ENCODE measurements at places on chromosomes 11 and 22.
A peak's percentile ranks its signal among the peaks of the same experiment; 100 is the strongest.

- H3K27ac ChIP-seq = no peak overlapping the region
- DNase-seq = no peak
- H3K4me1 ChIP-seq = peaks cover 5% of the 10 kb centered on the region
Measured at GRCh38 chr22:25770333-25770732, 28.3 kb downstream of the MYO18B start.

DNA sequence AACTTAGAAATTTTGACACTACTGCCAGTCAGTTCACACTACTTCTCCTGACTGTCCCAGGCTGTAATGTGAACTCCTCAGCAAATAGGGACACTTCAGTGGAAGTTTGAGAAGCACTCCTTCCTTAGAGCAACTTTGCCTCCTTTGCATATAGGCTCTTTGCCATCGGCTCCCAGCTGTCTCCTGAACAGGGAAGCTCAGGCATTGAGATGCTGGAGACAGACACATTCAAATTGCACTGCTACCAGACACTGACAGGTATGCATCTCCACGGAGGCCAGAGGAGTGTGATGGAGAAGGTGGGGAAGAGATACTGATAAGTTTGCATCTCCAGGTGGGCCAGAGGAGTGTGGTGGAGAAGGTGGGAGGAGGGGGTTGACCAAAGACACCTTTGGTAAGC, 1.4 kb downstream of the TRAPPC4 start:
- no peaks in the 10 kb centered on the region for H3K27me3 ChIP-seq
- H3K4me3 ChIP-seq = peak overlapping the region; percentile 100
- peaks cover 27% of the 10 kb centered on the region for H3K36me3 ChIP-seq
- peak overlapping the region; percentile 99 for H3K27ac ChIP-seq

DNA sequence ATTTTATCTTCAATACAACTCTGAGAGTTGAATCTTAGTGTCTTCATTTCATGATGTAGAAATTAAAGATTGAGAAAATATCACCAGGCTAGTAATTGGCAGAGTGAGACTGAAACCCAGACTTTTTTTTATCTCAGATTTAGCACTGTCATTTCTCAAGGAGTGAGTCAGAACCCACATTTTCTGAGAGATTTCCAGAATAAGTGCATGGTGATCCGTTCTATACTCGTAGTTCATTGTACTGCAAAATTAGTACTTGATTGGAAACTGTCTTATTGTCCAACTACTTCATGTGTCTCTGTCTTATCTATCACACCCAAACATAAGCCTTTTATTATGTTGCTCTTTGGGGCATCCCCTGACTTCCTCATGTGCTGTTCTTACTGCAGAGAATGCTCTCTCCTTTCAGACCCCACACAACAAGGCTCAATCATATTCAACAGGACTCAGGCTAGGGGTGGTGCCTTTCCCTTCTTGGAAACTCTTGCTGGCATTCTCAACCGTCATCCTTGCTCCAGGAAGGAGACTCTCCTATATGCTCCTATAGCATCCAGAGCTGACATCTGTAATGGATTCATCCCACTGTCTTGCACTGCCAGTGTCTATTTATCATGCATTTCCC, 76.7 kb upstream of the BLID start:
- DNase-seq = no peak
- peaks cover 4% of the 10 kb centered on the region for H3K36me3 ChIP-seq
- H3K4me1 ChIP-seq = peaks cover 4% of the 10 kb centered on the region
- no peak overlapping the region for H3K4me3 ChIP-seq

DNA sequence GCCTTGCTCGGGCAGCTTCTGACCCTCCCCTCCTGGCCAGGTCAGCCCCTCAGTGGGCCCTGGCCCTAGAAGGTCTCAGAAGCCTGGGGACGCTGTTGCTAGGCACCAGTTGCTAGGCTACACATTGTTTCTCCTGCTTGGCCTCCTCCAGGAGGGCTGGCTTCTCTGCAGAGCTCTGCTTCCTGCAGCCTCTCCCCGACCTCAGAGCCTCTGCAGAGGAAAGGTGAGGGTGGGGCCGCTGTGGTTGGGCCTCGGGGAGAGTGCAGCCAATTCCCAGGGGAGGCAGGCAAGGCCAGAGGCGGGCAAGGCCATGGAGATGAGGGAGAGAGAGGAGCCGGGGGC, 27.6 kb upstream of the LRRC10B start:
- peaks cover 22% of the 10 kb centered on the region for H3K4me1 ChIP-seq
- no peak for DNase-seq
- peak overlapping the region; percentile 63 for H3K27ac ChIP-seq
- no peaks in the 10 kb centered on the region for H3K36me3 ChIP-seq
- no peaks in the 10 kb centered on the region for H3K27me3 ChIP-seq

- H3K4me1 ChIP-seq = peaks cover 13% of the 10 kb centered on the region
- no peak for DNase-seq
Measured at GRCh38 chr11:123330071-123330470, 100.0 kb upstream of the GRAMD1B start.

DNA sequence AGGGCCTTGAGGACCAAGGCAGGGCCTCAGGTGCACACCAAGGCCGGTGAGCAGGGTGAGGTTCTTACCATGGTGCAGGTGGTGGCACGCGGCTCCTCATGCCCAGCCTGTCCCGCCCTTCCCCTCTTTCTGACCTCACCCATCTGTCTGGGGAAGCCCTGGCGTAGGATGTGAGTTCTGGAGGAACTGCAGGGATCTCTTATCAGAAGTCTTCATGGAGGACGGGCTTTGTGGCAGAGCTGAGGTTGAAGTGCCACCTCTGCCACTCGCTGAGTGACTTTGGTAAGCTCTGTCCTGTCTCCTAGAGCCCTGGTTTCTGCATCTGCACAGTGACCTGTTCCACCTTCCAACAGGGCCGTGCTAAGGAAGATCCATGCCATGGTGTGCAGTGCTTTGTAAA, 49.1 kb downstream of the LRRC32 start:
- no peak for DNase-seq
- no peak overlapping the region for H3K4me3 ChIP-seq
- H3K27me3 ChIP-seq = no peaks in the 10 kb centered on the region
- no peaks in the 10 kb centered on the region for H3K36me3 ChIP-seq
- no peak overlapping the region for H3K27ac ChIP-seq
- H3K4me1 ChIP-seq = peaks cover 14% of the 10 kb centered on the region

DNA sequence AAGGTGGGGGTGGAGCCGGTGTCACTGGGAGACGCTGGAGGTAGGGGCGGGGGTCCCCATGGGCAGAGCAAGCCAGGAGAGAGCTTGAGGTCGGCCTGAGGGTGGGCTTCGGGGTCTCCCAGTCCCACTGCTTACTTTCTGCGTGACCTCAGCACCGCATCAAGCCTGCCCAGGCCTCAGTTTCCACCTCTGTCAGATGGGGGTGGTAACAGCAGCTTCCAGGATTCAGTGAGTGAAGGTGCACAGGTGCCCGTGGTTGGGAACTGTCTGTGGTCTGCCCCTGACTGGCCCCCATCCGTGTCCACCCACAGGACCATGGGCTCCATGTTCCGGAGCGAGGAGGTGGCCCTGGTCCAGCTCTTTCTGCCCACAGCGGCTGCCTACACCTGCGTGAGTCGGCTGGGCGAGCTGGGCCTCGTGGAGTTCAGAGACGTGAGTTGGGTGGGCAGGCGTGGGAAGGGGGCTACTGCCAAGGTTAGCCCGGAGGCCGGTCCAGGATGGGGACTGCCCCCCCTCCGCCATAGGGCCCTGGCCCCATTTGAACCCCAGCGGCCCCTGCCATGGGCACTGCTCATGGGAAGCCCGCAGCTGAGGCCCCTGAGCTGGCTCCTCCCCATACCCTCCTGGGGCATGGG, 2.2 kb downstream of the TCIRG1 start:
- H3K27ac ChIP-seq = no peak overlapping the region
- no peak overlapping the region for H3K4me3 ChIP-seq
- H3K36me3 ChIP-seq = no peaks in the 10 kb centered on the region
- no peak for DNase-seq
- H3K4me1 ChIP-seq = peaks cover 7% of the 10 kb centered on the region
- H3K27me3 ChIP-seq = no peaks in the 10 kb centered on the region

GRCh38 chr22:43820651-43821305, 8.7 kb upstream of the EFCAB6 start:
- H3K27me3 ChIP-seq = no peaks in the 10 kb centered on the region
- H3K4me1 ChIP-seq = peaks cover 15% of the 10 kb centered on the region
- no peak overlapping the region for H3K4me3 ChIP-seq
- H3K27ac ChIP-seq = no peak overlapping the region
- no peaks in the 10 kb centered on the region for H3K36me3 ChIP-seq
- DNase-seq = peak; percentile 47

- no peak for DNase-seq
- H3K27ac ChIP-seq = no peak overlapping the region
- peaks cover 5% of the 10 kb centered on the region for H3K4me1 ChIP-seq
- H3K4me3 ChIP-seq = no peak overlapping the region
Measured at GRCh38 chr22:39933741-39934140, 26.5 kb upstream of the TMA7B start.

DNA sequence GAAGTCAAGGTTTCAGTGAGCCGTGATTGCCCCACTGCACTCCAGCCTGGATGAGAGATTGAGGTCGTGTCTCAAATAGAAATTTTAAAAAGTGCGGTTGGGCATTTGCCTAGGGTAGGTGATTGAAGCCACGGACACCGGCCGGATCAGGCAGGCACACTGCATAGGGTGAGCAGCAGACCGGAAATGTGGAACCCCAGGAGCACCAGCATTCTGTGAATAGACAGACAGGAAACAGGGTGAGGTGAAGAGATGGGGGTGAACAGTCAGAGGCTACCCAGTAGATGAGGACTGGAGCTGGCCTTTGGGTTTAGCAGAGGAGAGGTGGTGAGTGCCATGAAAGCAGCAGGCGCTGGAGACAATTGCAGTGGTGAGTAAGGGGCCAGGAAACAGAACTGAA, 43.5 kb downstream of the PPFIA1 start:
- DNase-seq = no peak
- H3K36me3 ChIP-seq = peaks cover 21% of the 10 kb centered on the region
- H3K4me1 ChIP-seq = peaks cover 20% of the 10 kb centered on the region
- H3K27ac ChIP-seq = no peak overlapping the region

DNA sequence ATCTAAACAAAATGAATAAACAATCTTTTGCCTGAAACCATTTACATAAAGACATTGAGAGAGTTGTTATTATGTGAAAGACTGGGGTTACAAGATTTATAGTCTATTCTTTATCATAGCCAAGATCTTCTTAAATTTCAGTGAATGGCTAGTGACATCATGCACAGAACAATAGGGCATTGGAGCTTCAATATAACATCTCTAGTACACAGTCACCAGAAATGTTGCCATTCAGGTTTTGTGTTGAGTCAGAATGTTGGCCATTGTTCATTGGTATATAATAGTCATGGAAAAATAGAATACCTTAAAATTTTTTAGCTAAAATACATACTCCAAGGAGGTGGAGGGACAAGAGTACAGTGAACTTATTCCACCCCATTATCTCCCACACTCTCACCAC, 44.3 kb downstream of the SLC5A12 start:
- H3K36me3 ChIP-seq = no peaks in the 10 kb centered on the region
- H3K27ac ChIP-seq = peak overlapping the region; percentile 86
- peaks cover 6% of the 10 kb centered on the region for H3K4me1 ChIP-seq
- H3K27me3 ChIP-seq = no peaks in the 10 kb centered on the region
- DNase-seq = no peak

GRCh38 chr22:19816372-19817119, 38.1 kb downstream of the GNB1L start:
- no peaks in the 10 kb centered on the region for H3K36me3 ChIP-seq
- peaks cover 13% of the 10 kb centered on the region for H3K4me1 ChIP-seq
- H3K27me3 ChIP-seq = no peaks in the 10 kb centered on the region
- H3K27ac ChIP-seq = no peak overlapping the region
- no peak for DNase-seq
- H3K4me3 ChIP-seq = no peak overlapping the region

DNA sequence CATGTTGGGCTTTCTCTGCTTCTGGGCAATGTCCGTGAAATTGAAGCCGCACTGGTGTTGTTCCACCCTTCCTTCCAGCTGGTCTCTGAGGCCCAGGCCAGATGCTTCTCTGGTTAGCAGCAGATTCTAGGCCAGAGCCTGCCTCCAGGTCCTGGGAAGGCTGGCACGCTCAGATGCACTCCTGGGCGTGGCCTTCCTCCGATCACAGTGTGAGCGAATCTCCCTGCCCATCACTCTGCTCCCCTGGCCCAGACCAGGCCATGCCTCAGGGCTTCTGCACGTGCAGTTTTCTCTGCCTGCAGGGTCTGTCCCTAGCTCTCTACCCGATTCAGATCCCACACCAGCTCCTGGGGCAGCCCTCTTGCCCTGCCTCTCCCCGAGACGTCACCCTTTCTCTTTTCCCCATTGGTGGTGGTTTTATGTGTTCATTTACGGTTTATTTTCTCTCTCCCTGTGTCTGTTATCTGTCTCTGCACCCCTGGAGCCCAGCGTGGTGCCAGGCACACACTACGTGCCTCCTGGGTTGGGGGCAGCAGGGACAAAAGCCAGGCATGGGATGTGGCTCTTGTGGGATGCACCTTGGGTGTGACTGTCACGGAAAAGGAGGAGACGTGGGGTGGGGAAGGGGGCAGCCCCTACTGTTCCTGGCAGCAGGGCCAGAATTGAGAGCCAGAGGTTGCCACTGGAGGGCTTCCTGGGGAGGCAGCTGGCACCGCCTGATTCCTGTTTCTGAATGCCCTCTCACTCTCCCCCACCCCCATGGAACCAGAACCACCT, 66.0 kb downstream of the KCNQ1 start:
- H3K4me3 ChIP-seq = no peak overlapping the region
- H3K36me3 ChIP-seq = no peaks in the 10 kb centered on the region
- peaks cover 28% of the 10 kb centered on the region for H3K27me3 ChIP-seq
- DNase-seq = peak; percentile 62
- H3K27ac ChIP-seq = no peak overlapping the region
- no peaks in the 10 kb centered on the region for H3K4me1 ChIP-seq

DNA sequence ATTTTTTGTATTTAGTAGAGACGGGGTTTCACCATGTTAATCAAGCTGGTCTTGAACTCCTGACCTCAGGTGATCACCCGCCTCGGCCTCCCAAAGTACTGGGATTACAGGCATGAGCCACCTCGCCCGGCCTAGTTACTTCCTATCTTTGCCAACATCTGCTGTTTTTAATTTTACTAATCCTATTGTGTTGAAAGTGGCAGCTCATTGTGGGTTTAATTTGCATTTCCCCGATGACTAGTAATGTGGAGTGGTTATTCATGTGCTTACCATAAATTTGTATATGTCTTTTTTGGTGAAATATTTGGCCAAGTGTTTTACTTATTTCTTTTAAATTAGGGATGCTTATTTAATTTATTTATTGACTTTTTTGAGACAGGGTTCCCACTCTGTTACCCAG, 74.2 kb upstream of the SLC25A18 start:
- no peak for DNase-seq
- no peaks in the 10 kb centered on the region for H3K27me3 ChIP-seq
- H3K4me3 ChIP-seq = no peak overlapping the region
- no peak overlapping the region for H3K27ac ChIP-seq
- H3K36me3 ChIP-seq = peaks cover 5% of the 10 kb centered on the region
- peaks cover 13% of the 10 kb centered on the region for H3K4me1 ChIP-seq

GRCh38 chr22:25953919-25954318, 211.9 kb downstream of the MYO18B start:
- H3K27ac ChIP-seq = no peak overlapping the region
- H3K4me3 ChIP-seq = no peak overlapping the region
- H3K27me3 ChIP-seq = peaks cover 22% of the 10 kb centered on the region
- DNase-seq = no peak

DNA sequence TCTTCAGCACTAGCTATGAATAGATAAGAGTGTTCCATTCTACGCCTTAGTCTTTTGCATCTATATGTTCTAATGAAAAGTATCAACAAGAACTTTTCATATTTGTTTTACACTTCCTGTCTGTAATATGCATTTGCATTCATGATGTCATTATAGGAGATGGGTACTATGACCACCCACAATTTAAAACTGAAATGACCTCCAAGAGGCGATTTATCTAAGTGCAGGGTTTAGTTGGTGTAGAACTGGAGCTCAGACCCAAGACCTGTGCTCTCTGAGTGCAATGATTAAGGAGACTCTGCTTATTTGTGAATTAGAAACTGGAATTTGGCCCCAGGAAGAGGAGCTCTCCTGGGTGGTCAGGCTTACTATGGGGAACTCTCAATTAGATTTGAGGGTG, 289.1 kb downstream of the ETS1 start:
- H3K36me3 ChIP-seq = no peaks in the 10 kb centered on the region
- DNase-seq = no peak
- peak overlapping the region; percentile 46 for H3K27ac ChIP-seq
- H3K27me3 ChIP-seq = peaks cover 2% of the 10 kb centered on the region
- H3K4me3 ChIP-seq = no peak overlapping the region

Data from type B pancreatic cell (in vitro differentiated cells).